GM12878 (cell line): ENCODE measurements at places on chromosomes 7 and 10. TPM values are rescaled to one million over a fixed set of nuclear protein-coding genes. Genes with fewer than 3 reads are reported as not detected.

Gene DLX5
- not detected in 2 replicates for total RNA-seq

- DNase-seq, result no peak
Observed at GRCh38 chr7:100080907-100081534, 502 bp downstream of the ZNF3 start.

DNA sequence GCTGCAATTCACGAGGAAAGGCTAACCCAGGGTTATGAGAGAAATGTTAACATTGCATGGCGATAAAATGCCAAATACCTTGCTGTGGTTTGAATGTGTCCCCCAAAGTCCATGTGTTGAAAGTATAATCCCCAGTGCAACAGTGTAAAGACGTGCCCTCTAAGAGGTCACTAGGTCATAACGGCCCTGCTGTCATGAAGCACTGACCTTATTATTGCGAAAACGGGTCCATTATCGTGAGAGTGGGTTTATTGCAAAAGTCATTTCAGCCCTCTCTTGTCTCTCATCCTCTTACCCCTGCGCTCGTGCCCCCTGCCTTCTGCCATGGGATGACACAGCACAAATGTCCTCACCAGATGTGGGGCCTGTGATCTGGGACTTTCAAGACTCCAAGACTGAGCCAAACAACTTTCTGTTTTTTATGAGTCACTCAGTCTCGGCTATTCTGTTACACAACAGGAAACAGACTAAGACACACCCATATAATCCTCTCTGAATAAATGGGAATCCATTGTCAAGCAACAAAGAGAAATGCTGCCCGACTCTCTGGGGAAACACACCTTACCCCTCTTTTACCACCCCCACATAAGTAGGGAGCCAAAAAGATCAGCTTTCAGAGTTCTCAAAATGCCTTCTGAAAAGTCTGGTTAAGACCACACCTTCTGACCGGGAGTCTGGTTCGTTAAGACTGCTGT lies 73.1 kb upstream of the UCN3 start:
- no peak for DNase-seq

DNA sequence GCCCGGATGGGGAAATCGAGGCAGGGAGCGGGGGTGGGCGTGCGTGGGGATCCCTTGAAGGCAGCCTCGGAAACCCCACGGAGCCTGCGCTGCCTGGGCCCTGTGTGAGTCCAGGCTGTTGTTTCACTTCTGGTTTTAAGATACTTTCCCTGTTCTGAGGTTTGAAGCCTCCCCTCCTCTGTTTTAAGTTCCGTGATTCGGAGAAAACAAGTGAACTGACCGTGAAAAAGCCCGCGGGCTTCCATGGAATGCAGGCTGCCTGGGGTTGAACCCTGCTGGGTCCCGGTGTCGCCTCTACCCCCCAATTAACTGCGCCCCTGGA lies 401 bp downstream of the LRRC27 start:
- no peak for DNase-seq
